Retina (tissue), 1 donor: ENCODE measurements at places on chromosomes 4 and X.

- no peak for DNase-seq
Measured at GRCh38 chr4:181345931-181346330, 897.3 kb upstream of the TENM3 start.

DNA sequence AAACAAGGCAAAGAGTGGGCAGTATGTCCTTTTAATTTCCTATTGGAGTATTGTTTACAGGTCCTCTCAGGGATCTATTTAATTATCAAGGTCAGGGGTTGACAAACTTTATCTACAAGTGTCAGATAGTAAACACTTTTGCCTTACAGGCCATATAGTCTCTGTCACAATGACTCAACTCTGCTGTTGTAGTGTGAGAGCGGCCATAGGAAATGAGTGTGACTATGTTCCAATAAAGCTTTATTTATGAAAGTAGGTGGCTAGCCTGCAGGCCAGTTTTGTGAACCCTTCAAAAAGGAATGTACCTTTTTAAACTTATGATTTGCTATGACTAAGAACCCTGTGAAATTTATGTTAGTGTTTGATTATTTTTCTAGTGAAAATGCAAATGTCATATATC is 156.1 kb downstream of the GPAT3 start:
- DNase-seq, result no peak

DNA sequence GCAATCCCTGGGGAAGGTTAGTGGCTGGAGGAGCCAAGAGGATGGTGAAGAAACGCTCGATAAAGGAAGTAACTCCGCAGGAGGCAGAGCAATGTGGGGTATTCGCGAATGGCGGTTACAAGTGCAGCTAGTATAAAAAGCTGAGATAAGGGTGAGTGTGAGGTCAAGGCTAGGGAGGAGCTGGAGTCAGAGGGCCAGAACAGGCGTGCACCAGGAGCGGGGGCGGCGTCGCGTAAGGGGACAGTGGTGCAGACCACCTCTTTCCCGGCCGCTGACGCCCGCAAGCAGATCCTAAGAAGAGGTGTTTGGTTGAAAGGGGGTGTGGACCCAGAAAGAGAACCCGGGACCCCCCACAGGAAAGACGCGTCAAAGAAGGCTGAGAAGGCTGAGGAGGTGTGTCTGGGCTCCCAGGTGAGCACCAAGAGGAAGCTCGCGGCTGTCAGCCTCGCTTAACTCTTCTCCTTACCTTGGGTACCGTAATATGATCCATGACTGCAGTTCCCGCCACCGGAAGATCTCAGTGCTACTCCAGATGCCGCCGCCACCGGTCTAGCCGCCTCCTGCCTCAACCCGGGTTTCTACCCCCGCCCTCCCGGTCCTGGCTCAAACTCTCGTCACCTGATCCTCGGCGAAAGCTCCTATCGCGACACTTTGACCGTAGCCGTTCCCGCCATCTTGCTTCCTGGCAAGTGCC is at the start of gene MTMR8:
Gene MTMR8, minus strand, starts transcription at position 579 of the 694 bp plus-strand sequence. Its CDS starts 89 bp downstream, at position 490.
- DNase-seq, result peak; percentile 84

GRCh38 chr4:158624889-158625478 is 46.7 kb downstream of the C4orf46 start:
- peak; percentile 7 for DNase-seq

- no peak for DNase-seq
Measured at GRCh38 chr4:23911675-23912455, 22.0 kb upstream of the PPARGC1A start.

DNA sequence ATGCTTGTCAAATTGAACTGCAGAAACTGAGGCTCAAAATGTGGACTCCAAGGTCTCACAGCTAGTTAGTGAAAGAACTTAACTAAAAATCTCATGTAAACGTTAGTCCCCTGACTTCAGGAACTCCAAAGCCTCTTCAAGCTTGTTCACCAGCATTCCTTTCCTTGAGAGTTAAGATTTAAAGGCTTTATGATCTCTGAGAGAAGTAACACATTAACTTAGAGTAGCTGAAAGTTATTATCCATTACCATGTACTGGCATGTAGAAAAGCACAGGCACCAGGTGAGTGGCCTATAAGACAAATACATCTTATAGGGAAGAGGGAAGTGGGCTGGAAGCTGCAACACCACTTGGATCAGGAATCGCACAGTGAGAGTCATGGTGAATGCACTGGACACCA is 15.3 kb downstream of the PARM1 start:
- DNase-seq, result no peak

- peak; percentile 2 for DNase-seq
Measured at GRCh38 chr4:100738196-100739165, 220.7 kb upstream of the EMCN start.

- no peak for DNase-seq
Measured at GRCh38 chr4:182741914-182742313, 175.3 kb downstream of the DCTD start.

DNA sequence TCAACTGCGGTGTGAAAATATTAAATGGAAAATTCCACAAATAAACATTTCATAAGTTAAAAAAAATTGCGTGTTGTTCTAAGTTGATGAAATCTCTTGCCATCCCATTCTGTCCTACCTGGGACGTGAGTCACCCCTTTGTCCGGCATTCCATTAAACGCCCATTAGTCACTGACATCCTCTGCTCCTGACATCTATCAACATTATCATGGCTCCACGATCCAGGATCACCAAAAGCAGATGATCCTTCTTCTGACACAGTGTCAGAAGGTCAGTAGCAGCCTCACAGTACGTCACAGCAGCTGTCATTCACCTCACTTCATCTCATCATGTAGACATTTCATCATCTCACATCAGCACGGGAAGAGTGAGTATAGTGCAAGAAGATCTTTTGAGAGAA is 125.7 kb downstream of the ZNF827 start:
- no peak for DNase-seq

GRCh38 chrX:53939127-53939526 is 105.1 kb downstream of the PHF8 start:
- no peak for DNase-seq

GRCh38 chr4:102843273-102843672 is 15.9 kb upstream of the UBE2D3 start:
- DNase-seq, result no peak

DNA sequence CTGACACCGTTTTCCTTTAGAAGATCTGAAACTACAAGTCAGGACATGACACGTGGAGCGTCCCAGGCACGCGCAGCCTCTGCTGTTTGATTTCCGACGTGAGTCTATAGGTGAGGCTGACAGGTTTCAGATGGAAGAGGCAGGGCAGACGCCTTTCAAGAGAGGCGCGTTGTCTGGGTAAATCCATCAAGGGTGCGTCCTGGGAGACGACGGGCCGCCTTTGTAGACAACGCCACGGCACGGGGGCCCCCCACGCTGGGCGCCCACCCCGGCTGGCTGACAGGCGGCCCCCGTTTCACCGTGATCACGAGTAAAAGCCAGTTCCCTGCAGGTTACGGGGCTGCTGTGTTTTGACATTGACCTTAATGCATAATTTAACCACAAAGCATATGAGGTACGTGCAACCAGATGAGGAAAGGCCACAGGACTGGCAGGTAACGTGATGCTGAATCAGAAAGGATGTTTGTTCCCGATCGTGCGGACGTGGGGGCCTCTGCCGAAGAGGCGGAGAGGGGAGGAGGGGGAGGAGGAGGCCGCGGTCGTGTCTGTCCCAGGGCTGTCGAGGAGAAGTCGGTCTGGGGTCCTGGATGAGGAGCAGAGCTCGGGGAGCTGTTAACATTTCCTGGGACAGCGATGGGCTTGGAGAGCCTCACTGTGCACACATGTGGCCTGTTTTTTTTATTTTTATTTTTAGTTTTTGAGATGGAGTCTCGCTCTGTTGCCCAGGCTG is 51.1 kb upstream of the PPP2R3B start:
- peak; percentile 49 for DNase-seq

DNA sequence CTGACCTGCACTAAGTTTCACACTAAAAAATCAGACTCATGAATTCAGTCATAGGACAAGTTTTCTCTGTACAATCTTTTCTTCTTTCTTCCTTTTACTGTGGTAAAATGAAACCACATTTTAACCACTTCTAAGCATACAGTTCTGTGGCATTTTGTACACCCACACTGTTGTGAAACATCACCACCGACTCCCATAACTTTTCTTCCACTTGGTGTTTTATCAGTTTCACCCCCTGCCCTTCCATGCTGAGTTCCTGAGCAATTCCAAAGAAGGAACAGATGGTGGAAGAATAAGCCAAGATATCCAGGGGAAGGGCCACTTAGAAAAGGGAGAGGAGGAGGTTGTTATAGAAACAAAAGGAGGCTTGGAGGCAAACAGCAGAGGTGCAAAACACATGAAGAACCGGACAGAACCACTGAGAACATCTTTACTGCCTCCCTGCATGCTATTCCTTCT is 22.6 kb downstream of the SLC25A4 start:
- DNase-seq, result no peak

- no peak for DNase-seq
Measured at GRCh38 chrX:71067089-71067488, 1.0 kb downstream of the SNX12 start.

DNA sequence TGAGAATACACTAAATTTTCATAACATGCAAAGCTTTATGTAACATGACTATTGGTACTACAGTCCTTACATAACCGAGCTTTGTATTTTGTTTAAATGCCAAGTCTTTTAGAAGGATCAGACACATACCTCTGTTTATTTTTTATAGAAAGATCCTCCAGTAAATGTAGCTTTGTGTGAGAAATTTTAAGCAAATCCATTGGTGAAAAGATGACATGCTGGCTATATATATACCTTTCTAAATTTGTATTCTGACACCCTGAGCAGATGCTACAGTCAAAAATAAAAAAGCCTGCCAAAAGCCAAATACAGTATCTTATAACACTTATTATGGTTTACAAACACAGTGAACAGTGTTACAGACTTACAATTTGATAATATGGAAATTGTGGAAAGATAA is at the start of gene YIPF7:
Gene YIPF7, minus strand, starts transcription at position 201 of the 400 bp plus-strand sequence. CDS start 1,525 bp downstream, outside the sequence.
- DNase-seq, result no peak

DNA sequence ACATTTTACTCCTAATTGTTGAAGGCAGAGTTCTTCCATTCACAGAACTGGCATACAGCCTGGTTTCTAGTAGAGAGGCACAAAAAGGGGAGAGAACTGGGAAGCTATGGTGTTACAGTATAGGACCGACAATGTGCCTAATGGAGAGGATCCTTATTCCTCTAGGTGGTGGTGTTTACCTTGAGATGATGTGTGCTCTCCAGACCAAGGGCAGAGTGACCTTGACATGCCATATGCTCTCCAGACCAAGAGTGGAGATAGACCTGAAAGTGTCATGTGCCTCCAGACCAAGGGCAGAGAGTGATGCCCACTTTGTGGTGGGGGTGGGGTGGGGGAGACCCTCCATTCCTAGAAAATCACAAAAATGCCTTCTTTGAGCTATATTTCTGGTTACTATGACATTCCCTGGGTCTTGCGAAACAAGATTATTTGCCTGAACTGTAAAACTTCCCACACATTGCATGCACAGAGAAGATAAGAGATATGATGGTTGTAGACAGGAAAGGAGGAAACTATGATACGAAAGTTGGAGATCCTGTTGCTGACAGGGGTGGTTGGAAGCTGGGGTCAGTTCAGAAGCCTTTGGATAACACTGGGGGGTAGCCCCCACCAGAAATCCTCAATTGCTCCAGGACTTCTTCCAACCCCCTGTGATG is 119.7 kb downstream of the TEX13C start:
- DNase-seq, result no peak

DNA sequence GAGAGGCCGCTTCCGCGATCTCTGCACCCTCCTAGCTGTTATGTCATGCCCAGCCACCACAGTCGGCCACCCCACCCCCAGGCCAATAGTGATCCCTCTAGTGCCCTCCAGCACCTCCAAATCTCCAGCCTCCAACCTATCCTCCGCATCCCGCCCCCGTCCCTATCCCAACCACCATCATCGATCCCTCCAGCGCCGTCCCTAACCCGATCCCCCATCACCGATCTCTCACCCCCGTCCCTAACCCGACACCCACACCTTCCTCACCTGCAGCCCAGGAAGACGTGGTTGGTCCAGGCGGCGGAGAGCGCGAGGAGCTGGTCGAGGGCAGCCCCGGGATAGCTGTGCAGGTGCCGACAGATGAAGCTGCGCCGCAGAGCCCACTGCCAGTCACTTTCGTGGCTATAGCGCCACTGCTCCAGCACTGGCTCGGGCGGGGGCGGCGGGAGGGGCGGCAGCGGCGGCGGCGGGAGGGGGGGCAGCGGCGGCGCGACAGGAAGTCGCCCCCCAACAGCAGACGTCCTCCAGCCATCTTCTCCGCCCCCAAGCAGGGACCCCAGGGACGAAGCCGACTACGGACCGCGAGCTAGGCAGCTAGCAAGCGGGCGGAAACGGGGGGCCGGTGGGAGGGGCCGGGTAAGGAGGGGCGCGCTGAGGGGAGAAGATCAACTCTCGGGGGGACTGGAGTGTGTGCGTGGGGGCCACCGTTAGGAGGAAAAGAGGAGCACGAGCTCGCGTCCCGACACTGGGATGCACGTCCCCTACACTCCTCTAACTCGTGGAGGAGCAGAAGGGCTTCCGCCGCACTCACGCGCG is 552 bp downstream of the NKRF start:
- DNase-seq, result peak; percentile 53

DNA sequence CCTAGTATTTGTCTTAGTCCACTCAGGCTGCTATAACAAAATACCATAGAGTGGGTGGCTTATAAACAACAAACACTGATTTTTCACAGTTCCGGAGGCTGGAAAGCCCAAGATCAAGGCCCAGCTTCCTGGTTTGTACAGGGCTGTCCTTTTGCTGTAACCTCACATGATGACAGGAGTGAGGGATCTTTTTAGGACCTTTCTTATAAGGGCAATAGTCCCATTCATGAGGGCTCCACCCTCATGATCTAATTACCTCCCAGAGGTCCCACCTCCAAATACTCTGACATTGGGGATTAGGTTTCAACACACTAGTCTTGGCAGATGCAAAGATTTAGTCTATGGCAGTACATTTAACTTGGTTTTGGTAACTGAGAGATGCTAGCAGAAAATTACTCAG is 20.9 kb downstream of the GPAT3 start:
- no peak for DNase-seq

DNA sequence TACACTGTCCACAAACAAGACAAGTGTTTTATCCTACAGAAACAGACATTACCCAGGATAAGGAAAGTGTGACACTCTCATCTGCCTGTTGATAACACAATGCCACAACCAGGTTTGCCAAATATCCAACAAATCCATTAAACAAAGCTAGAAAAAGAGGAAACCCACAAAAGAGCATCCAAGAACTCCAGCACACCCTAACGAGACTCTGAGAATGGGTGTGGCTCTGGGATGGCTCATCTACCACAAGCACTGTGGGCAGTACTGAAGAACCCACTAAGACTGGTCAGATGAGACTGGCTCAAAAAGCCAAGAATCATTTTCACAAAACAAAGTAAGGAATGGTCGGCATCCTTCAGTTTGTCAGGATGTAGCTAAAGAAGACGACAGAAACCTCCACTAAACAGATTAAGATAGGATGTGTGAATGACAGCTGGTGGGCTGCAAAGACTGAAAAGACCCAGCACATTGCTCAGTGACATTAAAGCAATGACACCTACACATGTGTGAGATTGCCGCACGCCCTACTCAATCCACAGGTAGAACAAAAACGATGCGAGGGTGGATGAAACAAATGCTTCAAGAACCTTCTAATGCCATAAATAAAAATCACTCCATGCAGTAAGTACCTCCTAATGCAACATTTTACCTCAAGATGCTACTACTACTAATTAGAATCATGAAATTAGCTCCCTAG is 14.7 kb downstream of the ATP8A1 start:
- no peak for DNase-seq
